ENCODE measurements at places on chromosomes 5 and 9. TPM values are rescaled to one million over a fixed set of nuclear protein-coding genes. Genes with fewer than 3 reads are reported as not detected.

GABRP gene
- 0.14 TPM for total RNA-seq

SMARCA2 gene
- 30.1 TPM for total RNA-seq

LCN12 gene
- not detected for total RNA-seq

C9orf152 gene
- total RNA-seq = not detected

C5orf58 gene
- total RNA-seq = not detected

AK8 gene
- total RNA-seq = 1.6 TPM

SLC34A3 gene
- total RNA-seq = not detected

MLANA gene
- total RNA-seq = not detected

GRIN1 gene
- total RNA-seq = not detected

C5orf46 gene
- total RNA-seq = 1.4 TPM

AMBP gene
- not detected for total RNA-seq

HBEGF gene
- total RNA-seq = 31.6 TPM

PIGO gene
- total RNA-seq = 27.8 TPM

SPATA31C1 gene
- total RNA-seq = not detected

ADGRD2 gene
- total RNA-seq = not detected

FOXD4 gene
- 0.13 TPM for total RNA-seq

All from kidney epithelial cell (primary cell).